HS-5 (cell line): ENCODE measurements at places on chromosomes 7 and 10.

DNA sequence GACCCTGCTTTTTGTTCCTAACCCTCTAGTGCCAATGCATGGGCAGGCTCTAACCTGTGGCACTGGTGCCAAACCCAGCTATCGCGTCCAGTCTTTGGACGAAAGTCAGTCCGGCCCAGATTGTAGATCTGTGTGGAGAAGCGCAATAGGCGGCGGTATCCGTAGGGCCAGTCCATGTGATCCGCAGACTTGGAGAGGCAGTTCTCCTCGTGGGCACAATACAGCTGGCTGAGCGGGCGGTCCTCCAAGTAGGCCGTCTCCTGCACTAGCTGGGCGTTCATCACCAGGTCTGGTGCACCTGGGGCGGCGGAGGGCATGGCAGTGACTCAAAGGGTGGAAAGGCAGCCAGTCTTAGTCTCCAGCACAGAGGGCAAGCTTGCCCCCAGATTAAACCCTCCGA lies 14.5 kb downstream of the LOXL4 start:
- DNase-seq, result no peak

GRCh38 chr10:73263693-73264347 lies 11.4 kb upstream of the MRPS16 start:
- peak; percentile 49 for DNase-seq

DNA sequence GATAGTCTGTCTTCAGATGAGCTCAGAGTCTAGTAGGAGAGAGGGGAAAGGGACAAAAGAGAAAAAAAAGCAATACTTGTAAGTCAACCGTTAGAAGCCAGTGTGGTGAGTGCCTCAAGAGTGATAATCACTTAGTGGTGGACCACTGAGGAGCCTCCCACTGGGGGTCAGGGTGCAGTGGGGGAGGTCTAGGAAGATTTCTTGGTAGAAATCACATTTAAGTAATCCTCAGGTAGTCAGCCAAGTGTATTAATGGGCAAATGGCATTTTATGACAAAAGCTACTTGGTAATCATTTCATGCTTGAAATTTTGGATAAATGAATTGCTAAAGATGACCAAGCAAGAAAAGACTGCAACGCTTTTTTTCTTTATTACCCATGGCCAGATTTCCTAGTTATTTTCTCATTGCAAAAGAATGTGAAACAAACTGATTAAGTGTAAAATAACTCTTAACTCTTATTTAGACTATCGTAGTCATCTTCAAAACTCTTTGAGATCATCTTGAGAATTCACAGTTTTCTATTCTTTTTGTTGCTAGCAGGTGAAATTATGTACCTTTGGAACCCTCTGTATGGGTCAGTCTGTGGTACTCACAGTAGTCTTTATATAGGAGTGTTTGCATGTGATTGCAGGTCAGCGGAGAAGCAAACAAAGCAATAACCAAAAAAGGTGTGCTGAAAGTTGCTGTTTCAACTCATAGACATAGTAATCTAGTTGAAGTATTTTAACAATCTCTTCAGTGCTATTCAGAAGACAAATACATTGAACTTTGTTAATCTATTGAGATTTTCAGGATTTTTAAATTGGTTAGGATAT lies 63.9 kb downstream of the PPP1R9A start:
- DNase-seq, result no peak

DNA sequence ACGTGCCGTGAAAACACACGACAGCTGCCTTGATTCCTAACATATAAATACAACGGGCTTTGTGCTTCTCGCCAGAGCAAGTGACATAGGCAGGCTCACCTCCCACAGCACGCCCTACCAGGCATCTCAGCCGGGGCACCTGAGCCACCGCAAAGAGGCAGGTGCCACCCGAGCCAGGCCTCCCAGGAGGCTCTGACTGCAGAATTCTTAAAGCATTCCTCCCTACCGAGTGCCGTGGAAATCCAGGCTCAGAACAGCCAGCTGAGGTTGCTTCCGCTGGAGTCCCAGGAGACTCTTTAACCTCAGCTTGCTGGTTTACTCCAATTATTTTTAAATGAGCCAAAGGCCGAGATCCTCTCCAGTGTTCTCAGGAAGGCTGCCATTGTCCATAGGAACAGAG lies 206.5 kb downstream of the USP6NL start:
- DNase-seq, result no peak

GRCh38 chr7:141558544-141559183 lies 7.5 kb downstream of the AGK start:
- DNase-seq, result no peak

DNA sequence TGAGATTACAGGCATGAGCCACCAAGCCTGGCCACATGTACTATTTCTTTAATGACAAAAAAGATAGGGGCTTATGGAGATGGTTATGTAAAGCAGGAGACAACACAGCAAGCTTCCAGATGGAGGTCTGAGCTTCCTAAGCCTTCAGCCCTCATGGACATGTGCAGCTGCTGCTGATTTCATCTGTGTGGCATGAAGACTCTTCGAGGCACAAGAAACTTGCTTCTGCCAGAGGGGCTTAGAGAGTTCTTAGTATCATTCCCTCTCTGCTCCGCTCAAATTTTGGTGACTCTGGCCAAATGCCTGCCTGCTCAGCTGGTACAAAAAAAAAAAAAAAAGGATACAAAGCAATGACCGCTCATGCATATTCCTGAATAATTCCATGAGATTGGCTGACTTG lies 552.5 kb downstream of the TYW1 start:
- DNase-seq, result no peak

- no peak for DNase-seq
Observed at GRCh38 chr10:36183726-36184125, 541.6 kb upstream of the FZD8 start.

DNA sequence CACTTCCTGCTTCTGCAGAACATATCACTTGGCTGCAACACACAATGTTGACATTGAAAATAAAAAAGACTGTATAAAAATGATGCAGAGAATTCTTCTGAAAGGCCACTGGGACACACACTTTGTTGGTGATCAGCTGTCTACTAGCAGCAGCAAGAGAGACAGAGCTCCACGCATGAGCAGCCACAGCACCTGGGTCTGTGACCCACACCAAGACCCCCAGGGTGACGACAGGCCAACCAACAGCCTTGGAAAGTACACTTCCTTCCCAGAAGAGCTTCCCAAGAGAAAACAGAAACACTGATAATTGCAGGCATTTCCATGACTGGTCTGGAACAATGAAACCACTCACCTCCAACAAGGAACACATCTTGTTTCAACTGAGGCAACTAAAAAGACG lies 239.0 kb downstream of the DIP2C start:
- no peak for DNase-seq

GRCh38 chr10:8050556-8051108 lies 3.9 kb upstream of the GATA3 start:
- DNase-seq, result no peak

DNA sequence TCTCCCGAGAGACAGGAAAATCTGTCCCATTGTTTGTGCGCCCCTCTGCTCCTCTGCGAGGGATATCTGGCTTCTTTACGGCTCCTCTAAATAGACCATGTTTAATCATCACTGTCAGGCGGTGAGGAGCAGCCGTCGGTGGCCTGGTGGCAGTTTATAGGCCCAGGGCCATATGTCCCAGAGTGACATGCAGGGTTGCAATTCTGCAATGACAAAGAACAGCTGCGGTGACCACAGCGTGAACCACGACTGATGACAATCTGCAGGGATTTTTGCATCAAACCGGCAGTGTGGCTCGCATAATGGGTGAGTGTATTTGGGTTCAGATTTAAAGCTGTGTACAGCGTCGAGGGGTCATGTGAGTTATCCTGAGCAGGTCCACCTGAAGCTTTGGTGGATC lies 41.5 kb downstream of the GATA3 start:
- DNase-seq, result no peak
